ENCODE measurements at places on chromosomes 11 and 22.

DNA sequence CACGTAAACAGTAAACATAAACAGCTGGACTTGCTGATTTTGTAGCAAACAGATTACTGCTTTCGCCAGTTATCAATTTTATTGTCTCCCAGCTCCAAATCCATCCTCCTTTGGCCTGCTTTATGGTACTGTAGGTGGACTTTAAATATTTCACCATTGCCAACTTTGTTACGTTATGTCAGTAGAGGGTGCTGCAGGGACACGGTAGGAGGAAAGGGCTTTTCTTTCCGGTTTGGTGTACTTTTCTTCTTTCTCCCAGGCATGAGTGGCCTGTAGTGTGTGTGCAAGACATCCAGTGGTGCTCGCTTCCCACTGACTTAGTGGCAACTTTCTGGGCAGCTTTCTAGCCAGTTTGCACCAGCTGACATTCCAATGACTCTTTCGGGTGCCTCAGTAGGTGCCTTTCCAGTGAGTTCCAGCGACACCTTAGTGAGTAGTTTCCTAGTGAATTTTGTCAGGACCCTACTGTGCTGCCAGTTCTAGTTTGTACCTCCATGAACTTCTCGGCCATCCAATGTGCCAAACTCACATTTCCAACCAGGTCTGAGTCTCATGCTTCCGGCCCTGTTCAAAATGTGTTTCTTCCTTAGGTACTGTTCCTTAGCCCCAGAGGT, 267.6 kb upstream of the TENM4 start:
- DNase-seq = no peak

DNA sequence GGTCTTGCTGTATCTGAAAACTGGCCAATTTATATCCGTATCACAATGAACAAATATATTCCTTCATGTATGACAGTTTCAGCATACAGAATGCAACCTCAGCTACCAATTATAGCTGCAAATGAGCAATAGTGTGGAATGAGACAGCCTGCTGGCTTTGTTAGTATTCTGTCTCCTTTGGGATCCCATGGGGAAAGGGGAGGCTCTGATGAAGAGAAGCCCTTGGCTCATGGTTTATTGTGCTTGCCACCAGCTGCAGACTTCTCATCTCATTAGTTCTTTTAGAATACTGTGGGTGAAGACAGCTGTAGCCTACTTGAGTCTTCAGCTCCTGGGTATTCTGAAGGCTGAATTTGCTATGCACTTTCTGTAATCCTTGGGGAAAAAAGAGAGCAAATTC, 42.4 kb downstream of the PITPNB start:
- DNase-seq = peak; percentile 94

DNA sequence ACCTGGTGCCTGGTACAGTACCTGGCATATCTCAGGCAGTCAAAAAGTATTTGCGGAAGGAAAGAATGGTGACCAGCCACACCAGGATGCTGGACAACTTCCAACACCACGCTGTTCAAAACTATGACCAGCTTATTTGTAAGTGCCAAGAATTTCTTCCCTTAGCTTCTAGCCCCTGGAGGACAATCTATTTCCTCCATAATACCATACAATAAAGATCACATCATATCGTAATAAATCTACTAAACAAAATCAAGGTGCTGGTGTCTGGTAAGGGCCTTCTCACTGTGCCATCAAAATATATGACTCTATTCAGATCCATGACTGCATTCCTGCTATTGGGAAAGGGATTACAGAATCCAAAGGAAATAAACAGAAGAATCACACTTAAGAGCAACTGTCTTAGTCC, 51.5 kb downstream of the ALG9 start:
- no peak for DNase-seq

- DNase-seq = no peak
Observed at GRCh38 chr11:59841514-59841913, 3.8 kb downstream of the CBLIF start.

DNA sequence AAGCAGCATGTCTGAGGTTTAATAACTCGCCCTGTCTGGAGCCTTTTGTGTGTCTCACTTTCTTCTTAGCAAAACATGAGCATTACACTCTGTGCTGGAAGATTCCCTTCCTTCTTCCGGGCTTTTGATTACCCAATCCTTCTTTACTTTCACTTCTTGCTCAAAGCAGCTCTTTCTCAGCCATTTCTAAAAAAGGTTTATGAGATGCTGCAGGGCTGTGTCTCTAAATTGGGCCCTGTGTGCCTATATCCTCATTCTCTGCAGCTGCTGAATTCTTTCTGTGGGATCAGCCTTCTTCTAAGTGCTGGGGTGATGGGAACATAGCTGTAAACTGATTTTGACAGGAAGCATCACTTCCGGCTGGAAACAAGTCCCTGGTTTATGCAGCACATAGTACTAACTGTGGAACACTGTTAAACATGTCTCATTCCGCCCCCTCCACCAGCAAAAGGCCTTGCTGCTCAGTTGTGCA, 71.8 kb downstream of the PIWIL4 start:
- DNase-seq = no peak

DNA sequence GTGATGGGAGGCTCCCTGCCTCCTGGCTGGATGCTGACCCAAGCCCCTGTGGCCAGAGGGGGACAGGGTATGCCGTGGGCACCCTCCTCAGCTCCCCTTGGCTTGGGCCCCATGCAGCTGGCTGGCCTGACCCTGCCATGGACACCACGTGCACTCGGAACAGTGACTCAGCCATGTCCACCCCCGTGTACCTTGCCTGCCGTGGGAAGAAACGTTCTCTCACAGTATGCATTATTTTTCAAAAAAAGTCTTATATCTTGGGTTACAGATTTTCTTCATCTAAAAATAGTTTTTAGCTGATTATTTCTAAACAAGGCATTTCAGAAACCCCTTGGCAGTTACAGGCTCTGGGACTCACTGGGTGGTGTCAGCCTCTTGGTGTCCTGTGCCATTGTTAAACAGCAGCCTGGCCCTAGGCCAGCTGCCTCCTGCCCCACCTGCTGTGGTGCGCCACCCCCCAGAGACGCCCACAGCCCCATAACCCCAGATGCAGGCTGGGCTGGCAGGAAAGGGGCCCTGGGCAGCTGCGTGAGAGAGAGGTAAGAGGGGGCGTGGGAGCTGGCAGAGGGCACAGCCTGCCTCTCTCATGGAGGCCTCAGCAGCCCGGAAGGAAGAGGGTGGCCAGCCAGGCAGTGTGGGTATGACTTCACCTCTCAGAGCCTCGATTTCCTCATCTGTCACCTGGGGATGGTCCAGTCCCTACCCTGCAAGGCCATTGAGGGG, 99.8 kb downstream of the MORC2 start:
- DNase-seq = peak; percentile 19

GRCh38 chr11:120956710-120957495, 67.0 kb upstream of the TBCEL start:
- DNase-seq = peak; percentile 10

- peak; percentile 56 for DNase-seq
Observed at GRCh38 chr22:17785185-17786184, 11.2 kb upstream of the BID start.

DNA sequence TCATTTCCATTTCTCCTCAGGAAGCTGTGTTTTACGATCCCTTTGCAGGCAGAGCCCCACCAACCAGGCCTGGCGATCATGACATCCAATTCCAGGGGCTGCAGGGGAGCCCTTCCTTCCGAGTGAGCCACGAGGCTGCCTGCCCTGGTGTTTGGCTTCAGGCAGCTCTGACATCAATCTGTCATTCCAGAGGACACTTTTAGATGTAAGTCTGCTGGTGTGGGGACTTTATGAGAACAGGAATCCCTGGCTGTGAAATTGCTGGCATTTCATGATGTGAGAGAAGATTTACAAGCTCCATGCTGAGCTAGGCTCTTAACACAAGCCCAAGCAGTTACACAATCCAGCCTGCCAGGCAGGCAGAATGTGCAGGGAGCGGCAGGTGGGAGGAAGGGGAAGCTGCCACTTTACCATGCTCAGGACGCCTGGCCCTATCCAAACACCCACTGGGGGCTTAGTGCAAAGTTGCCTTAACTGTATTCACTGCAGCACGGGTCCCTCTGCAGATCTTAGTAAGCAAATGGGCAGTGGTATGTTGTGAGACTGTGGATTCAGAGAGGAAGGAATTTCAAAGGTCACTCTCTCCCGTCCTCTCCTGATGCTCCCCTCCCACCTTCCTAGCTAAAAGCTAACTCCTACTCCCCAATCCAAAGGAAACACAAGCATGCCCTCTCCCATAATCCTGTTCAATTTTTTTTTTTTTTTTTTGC, 43.4 kb upstream of the MICAL2 start:
- DNase-seq = no peak

GRCh38 chr11:61333550-61334433, 764 bp downstream of the TKFC start:
- peak; percentile 13 for DNase-seq

DNA sequence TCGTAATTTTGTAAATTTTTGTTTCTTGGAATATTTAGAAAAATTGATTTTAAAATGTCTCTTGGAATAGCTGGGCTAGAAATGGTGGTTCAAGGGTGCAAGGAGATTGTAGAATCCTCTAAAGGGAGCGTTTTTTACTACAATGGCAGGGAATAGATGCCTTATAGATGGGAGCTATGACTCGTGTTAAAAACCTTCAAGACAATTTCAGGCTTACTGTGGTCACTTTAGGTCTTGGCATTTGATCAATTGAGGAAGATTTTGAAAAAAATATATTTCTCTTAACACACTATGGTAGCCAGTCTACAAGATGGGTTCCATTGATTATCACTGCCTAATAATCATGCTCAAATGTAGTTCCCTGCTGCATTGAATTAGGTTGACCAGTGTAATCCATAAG, 25.0 kb downstream of the METTL15 start:
- no peak for DNase-seq

- no peak for DNase-seq
Observed at GRCh38 chr11:118886681-118887111, 3.0 kb downstream of the CXCR5 start.

DNA sequence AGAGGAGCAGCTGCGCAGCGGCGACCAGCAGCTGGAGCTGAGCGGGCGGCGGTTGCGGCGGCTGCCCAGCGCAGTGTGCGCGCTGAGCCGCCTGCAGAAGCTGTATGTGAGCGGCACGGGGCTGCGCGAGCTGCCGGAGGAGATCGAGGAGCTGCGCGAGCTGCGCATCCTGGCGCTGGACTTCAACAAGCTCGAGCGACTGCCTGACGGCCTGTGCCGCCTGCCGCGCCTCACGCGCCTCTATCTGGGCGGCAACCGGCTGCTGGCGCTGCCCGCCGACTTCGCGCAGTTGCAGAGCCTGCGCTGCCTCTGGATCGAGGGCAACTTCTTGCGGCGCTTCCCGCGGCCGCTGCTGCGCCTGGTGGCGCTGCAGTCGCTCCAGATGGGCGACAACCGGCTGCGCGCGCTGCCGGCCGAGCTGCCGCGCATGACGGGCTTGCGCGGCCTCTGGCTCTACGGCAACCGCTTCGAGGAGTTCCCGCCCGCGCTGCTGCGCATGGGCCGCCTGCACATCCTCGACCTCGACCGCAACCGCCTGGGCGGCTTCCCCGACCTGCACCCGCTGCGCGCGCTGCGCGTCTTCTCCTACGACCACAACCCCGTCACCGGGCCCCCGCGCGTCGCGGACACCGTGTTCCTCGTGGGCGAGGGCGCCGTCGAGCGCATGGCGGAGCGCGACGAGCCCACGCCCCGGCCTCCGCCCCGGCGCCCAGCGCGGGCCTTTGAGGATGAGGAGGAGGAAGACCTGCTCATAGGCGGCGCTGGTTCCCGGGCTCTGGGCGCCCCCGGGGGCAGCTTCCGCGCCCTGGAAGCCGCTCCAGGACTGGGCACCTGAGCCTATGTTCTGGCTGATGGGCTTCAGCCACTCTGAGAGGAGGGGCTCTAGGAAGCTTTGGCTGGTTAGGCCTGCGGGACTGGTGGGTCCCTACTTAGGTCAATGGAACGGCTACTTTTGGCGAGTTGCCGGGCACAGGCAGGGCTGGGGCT, 787 bp downstream of the LRRC10B start:
- peak; percentile 93 for DNase-seq

DNA sequence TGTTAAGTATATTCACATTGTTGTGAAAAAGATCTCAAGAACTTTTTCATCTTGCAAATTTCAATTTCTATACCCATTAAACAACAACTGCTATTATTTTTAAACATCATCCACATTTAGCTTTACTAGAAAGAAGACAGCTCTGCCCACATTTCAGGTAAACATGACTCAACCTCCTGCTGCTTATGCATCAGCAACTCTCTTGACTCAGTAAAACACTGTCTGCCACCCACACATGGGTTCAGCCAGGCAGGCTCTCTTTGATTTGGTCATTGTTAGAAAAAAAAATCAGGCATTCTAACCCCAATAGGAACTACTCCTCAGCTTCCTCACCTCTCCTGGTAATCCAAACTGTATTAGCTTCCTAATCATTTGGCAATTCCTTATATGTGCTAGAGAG, 5.1 kb upstream of the ENDOD1 start:
- DNase-seq = no peak

GRCh38 chr11:102780491-102780918, at the start of gene MMP10:
TSS of gene MMP10 (minus strand) at chr11:102780628. CDS start at chr11:102780591, 37 bp downstream.
- no peak for DNase-seq

DNA sequence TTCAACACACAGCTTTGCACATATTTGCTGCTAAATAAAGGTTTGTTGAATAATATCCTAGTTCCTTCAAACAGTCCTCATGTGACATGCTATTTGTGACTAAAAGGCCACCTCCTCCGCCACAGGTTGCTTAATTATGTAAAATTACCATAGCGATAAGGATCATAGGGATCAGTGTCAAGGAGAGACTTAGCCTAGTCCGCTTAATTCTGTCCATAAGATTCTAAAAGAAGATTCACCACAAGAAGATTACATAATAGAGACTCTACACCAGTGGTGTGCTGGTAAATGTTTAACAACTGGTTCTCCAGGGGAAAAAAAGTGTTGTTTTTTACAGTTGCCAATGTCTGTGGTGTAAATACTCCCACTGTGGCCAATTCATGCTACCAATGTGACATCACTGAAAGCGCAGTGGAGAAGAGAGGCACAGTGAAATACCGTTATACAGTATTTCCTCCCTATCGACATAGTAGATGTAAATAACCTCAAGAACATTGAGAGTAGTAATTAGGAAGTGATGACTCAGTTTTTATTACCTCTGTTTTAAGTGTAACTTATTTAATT, 4.2 kb upstream of the CHRDL2 start:
- DNase-seq = no peak

- DNase-seq = no peak
Observed at GRCh38 chr22:30918761-30919160, 49.8 kb downstream of the MORC2 start.

GRCh38 chr22:43142880-43143562, at the start of gene MCAT:
TSS of gene MCAT (minus strand) at chr22:43143398. CDS start at chr22:43143348, 50 bp downstream.
- peak; percentile 75 for DNase-seq

Data from NCI-H2171 (cell line).